ENCODE measurements at places on chromosomes 6 and 20.

DNA sequence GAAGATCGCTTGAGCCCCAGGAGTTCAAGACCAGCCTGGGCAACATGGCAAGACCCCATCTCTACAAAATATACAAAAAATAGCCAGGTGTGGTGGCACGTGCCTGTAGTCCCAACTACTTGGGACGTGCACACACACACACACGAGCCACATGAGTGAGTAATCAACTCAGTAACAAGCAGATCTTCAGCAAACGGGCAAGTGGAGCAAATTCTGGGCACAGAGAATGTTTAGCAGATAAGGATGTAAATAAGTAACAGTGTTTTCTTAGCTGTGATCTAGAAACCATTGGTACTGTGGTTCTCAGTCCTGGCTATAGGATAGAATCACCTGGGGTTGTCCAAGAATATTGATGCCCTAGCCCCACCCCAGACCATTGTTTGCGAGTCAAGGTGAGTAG lies 6.1 kb downstream of the PAQR8 start:
- no peak for DNase-seq

DNA sequence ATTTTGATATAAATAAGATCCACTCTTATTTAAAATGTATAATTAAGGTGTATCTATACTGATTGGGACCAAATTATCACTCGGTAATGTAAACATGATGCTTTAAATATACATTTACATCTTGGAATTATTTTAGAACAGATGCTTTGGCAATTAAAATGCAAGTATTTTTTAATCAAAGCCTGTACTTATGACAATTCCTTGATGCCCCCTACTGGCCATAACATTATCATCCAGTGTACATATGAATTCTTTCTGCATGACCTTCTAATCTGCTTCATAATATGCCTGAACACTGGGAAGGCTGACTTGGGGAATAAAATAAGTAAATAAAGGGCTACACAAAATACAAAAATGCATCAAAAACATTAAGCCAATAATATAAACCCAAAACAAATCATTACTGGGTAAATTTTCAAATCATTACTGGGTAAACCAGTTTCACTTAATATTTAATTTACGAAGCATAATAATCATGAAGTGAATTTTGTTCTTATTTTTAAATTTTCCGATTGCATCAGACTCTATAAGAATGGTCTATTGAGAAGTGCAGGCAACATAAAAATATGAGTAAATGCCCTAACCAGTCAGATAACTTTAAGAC lies 65.1 kb downstream of the CGA start:
- peak; percentile 60 for DNase-seq

GRCh38 chr6:12384357-12384912 lies 94.3 kb downstream of the EDN1 start:
- no peak for DNase-seq

DNA sequence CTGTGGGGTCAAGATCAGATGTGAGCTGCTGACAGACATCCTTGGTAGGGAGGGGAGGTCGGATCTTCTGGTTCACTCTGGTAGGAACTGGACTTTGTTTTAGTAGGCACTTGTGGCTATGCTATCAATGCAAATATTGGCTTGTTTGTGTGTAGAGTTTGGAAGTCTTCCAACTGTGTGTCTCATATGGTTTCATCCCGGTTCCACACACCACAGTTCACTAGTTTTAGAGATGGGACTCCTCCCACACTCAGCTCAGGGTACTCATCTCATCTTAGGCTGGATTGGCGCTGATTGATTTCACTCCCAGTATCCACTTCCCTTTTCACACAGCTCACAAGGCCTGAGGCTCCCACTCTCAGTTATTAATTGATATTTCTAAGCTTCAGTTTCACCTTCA lies 161.3 kb downstream of the THBS2 start:
- no peak for DNase-seq

GRCh38 chr6:147268254-147268653 lies 64.0 kb downstream of the STXBP5 start:
- DNase-seq, result no peak

Measured in SW480 (cell line).